CD4-positive, alpha-beta T cell treated with Interleukin-4 for 4 hours (primary cell): ENCODE measurements at places on chromosomes 12 and 14.

GRCh38 chr12:106644335-106645073 is 61.7 kb downstream of the RFX4 start:
- DNase-seq: no peak

DNA sequence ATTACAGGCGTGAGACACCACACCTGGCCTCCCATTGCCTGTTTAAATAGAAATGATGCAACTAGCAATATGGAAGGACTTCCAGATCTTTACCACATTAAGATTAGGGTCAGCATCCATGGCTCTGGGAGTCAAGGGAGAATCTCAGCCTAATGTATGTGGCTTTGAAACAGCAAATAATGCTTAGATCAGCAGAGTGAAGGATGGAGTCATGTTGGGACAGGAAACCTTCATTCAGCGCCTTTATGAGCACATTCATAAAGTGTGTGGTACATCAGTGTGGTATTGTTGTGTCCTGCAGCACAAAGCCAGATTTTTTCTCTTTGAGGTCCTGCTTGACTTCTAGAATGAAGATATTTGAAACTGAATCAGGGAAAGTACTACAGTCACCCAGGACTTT is 15.3 kb upstream of the SPSB2 start:
- no peak for DNase-seq

DNA sequence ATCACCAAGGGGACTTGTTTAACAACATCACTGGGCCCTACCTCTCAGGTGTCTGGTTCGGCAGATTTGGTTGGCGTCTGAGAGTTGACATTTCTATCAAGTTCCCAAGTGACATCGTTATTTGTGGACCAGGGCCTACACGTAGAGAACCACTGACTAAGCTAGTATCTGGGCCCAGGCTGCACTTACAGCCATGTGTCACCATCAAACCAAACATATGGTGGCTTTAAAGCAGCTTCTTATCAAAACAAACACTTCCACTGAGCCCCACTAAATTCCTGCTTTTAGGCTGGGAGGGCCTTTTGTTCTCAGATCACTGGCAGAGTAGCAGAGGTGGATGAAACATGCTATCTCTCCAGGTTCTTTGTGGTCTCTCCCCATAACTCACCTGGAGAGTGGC is 220.5 kb downstream of the PELI2 start:
- DNase-seq: no peak

DNA sequence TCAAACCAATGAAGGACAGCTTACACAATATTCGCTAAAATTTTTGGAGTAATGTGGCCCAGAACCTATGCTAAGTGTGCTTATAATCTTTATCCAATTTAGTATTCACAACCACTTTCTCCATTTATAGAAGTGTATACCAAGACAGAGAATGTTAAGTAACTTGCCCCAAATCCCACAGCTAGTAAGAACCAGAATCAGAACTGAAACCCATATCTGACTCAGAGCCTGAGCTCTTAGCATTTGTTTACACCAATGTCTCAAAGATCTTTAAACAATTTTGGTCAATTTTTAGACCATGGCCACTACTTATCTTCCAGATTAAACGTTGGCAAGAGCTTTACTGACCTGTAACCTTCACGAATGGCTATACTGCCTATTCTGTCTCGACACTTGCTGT is 53.0 kb downstream of the PAPLN start:
- DNase-seq: no peak

- no peak for DNase-seq
Observed at GRCh38 chr14:28785096-28785952, 18.7 kb downstream of the FOXG1 start.

DNA sequence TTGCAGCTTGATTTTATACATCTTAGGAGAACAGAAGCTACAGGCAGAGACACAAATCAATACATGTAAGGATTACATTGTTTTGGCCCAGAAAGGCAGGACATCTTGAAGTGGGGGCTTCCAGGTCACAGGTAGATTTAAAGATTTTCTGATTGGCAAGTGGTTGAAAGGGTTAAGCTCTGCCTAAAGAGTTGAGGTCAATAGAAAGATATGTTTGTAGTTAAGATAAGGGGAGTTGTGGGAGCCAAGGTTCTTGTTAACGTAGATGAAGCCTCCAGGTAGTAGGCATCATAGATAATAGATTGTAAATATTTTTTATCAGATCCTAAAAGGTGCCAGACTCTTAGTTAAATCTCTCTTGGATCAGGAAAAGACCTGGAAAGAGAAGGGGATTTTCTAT is 5.5 kb upstream of the DHRS2 start:
- DNase-seq: no peak

DNA sequence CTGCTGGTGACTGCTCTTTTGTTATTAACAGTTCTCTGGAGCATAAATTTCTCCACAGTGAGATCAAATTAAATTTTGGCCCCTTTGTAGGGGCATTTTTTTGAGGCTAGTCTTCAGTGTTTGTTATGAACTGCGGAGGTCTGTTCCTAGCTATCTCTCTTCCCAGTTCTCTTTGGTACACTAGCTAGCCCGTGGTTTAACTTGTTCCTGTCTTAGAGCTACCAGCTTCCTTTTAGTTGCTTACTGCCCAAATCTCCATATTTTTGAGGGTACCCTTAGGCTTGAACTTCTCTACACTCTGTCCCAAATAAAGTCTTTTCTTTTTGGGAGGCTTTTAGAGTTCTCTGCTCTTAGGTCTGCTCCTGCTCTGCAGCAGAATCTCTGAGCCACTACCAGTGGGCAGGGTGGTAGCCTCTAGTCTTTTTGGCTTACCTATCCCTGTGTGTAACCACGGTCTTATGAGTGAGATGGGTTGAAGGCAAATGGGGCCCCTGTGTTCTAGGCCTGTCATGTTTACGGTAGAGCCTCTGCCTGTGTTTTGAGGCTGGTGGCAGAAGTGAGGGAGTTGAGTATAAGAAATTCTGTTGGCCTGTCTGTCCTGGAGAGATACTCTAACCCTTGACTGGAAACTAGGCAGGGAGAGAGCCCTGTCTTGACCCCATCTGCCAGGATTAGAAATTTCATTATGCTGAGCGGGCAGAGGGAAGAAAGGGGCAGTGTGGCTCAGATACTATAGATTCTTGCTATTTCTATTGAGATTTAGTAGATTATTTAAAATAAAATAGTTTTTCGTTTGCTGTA is 21.0 kb downstream of the CNOT2 start:
- no peak for DNase-seq

GRCh38 chr12:39403376-39403775 is 39.5 kb downstream of the KIF21A start:
- no peak for DNase-seq

- DNase-seq: no peak
Observed at GRCh38 chr14:104514156-104514848, 65.3 kb upstream of the C14orf180 start.

DNA sequence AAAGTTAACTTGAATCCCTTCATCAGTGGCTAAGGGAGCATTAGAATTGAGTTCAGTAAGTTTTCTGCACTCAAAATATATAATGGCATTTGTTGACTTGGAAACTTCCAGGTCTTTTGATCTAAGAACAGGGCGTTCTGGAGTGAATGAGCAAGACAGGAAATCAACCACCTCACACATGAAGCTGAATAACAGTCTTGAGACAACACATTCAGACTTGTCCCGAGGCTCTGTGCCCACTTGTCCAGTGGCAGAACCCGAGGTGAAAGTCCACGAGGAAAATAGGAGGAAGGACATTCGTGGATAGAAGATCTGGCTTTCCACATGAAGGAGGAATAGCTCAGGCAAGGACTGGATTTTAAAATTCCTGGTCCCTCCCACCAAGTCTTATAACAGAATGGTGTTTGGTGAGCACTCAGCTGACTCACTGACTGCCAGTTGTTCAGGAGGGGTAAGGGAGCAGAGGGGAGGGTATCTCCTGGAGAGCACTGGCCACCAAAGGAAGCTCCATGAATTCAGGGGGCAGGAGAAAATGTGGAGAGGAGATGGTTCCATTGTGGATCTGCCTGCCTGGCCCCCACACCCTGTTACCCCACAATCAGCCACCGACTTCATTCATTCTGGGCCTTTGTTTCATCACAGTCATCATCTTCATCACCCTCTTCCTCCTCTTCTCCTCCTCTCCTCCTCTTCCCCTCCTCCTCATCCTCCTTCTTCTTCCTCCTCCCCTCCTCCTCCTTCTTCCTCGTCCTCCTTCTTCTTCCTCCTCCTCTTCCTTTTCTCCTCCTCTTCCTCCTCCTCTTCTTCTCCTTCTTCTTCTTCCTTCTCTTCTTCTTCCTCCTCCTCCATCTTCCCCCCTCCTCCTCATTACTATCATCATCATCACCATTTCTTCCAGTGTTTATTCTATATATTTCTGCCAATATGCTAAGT is 620.1 kb downstream of the MED13L start:
- DNase-seq: no peak

DNA sequence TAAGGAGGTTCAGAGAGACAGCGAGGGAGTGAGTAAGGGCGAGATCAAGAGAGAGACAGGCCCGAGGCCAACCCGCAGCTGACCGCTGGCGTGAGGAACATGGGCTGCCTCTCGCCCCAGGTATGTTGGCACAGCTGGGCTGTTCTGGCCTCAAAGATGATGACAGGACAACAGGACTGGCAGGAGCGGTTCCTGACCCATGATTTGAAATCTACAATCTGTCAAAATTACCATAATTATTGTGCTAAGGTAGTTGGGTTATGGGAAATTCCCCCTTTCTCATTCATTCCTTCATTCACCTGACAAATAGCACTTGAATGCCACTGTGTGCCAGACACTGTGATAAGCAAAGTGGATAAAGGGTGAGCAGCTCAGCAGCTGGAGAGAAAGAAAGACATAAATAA is 5.1 kb upstream of the ENDOU start:
- no peak for DNase-seq

GRCh38 chr12:100504804-100505203 is 31.1 kb downstream of the NR1H4 start:
- no peak for DNase-seq

DNA sequence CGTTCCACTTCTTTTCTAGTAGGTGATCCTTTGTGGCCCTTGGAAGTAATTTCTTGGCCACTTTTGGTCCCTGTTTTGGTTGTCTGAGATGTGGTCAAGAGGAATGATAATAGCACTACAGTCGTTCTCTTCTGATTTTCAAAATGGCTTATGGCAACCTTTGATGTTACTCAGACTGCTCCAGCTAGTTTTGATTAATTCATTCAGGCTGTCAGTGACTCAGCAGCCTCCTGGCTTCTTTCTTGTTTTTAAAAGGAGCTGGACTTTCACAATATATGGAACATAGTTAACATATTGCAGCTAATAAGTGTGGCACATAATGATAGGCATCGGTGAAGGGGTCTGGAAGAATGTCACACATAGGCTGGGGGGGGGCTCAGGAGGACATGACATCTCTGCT is 47.3 kb downstream of the WDR20 start:
- no peak for DNase-seq

DNA sequence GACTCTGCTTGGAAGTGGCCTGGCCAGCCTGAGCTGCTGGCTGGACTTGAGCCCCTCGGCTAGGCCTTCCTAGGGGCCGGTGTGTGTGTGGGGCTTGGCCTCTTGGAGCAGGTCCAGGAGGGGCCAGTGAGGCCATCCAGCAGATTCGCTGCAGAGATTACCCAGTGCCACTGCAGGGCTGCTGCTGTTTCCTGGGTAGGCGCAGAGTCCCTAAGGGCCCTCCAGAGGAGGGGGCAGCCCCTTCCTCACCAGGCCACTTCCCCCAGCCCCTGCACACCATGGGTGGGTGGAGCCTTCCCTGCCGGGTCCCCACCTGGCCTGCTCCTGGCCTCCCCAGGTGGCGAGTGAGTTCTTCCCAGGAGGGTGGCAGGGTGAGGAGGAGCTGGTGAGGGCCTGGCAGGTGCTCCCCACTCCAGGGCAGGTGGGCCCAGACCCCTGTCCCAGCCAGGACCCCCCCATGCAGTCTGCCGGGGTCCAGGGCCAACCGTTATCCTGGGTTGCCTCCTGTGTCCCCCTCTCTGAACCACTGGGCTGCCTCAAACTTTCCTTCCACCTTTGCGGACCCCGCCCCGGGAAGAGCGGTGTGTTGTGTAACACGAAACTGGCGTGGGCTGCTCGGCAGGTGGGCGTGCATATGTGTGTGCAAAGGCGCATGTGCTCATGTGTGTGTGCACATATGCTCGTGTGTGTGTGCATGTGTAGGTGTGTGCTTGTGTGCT is 25.1 kb downstream of the ASPG start:
- DNase-seq: no peak

GRCh38 chr14:86613786-86614185 is 1083.8 kb downstream of the FLRT2 start:
- no peak for DNase-seq

DNA sequence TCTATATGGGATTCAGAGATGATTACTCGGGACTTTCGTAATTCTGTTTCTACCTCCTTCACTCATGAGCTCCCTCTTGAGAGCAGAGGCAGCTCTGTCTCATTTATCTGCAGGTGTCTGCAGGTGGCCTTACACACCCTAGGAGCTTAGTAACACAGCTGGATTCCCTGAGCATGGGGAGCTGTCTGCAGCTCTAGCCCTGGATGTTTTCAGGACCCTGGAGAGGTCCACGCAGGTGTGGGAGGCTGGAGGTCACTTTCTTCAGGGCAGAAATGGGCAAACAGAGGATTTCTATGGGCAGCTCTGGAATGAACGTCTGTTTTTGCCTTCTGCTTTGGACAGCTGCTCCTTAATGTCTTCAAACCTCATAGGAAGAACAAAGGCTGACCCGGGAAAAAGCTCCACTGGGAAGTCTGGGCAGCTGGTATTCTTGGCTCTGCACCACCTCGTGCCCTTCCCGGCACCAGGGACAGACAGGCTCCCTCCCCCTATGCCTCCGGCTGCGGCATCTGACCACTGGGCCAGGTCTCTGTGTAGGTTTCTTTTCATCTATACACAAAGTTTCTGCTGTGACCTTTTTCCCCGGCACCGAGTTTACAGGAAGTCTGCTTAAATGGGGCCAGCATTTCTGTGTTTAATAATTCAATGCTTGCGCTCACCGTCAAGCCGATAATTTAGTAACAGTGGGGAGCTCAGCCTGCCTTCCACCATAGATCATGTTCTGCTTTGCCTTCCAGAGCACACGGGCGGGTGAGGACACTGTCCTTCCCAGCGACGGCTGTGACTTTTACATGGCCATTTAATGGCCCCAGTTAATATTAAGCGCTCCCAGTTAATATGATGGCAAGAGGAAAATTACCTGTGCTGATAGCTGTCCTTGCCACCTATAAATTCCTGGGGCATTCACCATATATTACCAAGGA is 320.2 kb upstream of the SFSWAP start:
- no peak for DNase-seq

- DNase-seq: no peak
Observed at GRCh38 chr12:116629480-116629879, 70.3 kb downstream of the MAP1LC3B2 start.

GRCh38 chr14:69860221-69860620 is 19.0 kb upstream of the SMOC1 start:
- no peak for DNase-seq

DNA sequence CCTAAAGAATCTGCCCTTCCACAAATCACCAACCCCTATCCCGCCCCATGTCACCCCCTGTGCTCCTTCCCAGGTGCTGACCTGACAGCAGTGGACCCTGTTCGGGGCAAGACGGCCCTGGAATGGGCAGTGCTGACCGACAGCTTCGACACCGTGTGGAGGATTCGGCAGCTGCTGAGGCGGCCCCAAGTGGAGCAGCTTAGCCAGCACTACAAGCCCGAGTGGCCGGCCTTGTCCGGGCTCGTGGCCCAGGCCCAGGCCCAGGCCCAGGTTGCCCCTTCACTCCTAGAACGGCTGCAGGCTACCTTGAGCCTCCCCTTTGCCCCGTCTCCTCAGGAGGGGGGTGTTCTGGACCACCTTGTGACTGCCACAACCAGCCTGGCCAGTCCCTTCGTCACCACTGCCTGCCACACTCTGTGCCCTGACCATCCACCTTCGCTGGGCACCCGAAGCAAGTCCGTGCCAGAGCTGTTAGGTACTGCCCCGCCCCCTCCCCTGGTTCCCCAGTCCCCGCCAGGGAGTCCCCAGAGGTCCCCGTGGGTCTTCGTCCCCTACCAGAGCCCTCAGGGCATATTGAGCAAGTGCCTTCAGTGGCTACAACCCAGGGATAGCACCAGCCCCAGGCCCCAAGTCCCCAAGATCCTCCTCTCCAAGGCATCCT is 2.7 kb downstream of the ANKRD33 start:
- no peak for DNase-seq
